ENCODE measurements at places on chromosomes 3 and 15.

- no peak for DNase-seq
These were observed 51.6 kb downstream of the PPARG start for GRCh38 chr3:12340506-12340905.

DNA sequence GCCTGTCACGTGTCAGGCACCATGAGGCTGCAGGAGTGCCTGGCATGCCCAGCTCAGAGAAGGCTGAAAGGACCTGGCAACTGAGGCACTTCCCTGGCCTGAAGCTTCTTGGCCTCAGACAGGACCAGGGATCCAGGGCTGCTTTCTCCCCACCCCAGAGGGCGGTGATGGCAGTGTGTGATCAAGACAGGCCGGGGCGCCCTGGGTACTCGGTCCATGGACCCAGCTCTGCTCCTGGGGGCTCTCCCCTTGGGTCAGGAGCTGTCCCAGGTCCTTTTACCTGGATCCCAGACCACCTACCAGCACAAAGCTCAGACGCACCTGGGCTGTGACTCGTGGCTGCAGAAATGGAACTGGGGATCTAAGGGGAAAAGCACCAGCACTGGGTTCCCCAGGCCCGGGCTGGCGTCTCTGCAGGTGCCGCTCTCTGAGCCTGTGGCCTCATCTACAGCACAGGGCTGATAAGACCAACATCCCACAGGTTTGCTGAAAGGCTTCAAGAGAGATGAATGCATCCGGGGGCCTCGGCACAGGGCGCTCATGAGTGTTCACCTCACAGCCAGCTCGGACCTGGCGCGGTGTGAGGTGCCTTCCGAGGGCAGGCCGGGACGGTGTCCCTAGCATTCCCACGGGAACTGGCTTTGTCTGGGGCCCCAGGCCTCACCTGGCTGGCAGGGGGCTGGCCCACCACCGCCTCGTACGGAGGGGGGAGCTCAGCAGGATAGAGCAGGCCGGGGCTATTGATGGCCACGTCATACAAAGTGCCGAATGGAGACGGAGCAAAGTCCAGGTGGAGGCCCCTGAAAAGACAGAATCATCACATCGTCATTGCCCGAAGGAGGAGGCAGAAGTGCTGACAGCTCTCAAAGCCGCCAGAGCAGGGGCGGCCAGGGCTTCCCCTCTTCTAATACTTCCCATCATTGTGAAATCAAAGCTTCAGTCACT, 133.6 kb downstream of the NSMCE3 start:
- DNase-seq, result no peak

- DNase-seq, result peak; percentile 74
These were observed 405.8 kb downstream of the IGSF11 start for GRCh38 chr3:118628704-118629341.

DNA sequence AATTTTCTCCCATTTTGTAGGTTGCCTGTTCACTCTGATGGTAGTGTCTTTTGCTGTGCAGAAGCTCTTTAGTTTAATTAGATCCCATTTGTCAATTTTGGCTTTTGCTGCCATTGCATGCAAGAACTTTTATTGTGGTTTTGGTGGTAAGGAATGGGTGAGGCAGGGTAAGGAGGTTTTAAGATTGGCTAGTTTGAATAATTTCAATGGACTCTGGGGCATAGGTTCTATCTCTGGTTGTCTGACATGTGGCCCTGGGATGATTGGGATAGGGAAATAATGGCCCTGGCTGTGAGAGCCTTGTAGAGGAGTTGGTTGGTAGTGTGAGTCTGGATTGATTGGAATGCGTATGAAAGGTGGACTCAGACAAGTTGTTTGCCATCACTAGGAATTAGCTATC, 38.0 kb downstream of the SEC22A start:
- DNase-seq, result no peak

GRCh38 chr15:101652786-101653430, 727 bp upstream of the TM2D3 start:
- no peak for DNase-seq

DNA sequence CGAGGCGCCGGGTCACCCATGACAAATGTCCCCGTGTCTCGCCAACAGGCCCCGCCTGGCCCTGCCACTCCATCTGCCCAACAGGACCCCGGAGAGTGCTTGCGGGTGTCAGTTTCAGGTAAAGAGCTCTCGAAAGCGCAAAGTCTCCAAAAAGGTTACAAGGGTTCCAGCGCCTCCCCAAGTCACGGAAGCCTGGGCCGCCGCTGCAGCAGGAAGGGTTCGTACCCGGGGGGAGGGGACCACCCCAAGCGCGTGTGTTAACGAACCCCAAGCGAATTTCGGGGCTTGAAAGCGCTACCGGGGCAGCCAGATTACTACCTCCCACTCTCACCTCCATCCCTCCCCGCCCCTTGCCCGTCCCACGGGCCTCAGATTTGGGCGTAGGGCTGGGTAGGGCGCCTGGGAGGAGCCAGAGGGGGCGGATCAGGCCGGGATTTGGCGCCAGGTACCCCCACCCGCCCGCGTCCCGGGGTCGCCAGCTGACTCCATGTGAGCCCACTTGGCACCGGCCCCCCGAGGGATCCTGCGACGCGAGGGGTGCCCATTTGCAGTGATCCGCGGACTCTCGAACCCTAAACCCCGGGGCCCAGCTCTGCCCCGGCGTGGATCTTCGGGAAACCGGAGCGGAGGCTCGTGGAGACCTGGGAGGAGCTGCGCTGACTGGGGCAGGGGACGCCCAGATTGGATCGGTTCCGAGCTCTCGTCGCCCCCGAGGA, 85.9 kb downstream of the NR2F2 start:
- no peak for DNase-seq

- DNase-seq, result no peak
These were observed 62.5 kb upstream of the SKOR1 start for GRCh38 chr15:67762610-67763368.

GRCh38 chr3:183381179-183381578, 47.2 kb downstream of the MCF2L2 start:
- DNase-seq, result peak; percentile 29

- DNase-seq, result no peak
These were observed 2.4 kb downstream of the GPR171 start for GRCh38 chr3:151200586-151200985.

GRCh38 chr15:70023769-70024491, 73.8 kb downstream of the TLE3 start:
- peak; percentile 61 for DNase-seq

GRCh38 chr3:52874864-52875587, 22.3 kb downstream of the STIMATE start:
- no peak for DNase-seq

- no peak for DNase-seq
These were observed 97.3 kb downstream of the CORO2B start for GRCh38 chr15:68676011-68676605.

DNA sequence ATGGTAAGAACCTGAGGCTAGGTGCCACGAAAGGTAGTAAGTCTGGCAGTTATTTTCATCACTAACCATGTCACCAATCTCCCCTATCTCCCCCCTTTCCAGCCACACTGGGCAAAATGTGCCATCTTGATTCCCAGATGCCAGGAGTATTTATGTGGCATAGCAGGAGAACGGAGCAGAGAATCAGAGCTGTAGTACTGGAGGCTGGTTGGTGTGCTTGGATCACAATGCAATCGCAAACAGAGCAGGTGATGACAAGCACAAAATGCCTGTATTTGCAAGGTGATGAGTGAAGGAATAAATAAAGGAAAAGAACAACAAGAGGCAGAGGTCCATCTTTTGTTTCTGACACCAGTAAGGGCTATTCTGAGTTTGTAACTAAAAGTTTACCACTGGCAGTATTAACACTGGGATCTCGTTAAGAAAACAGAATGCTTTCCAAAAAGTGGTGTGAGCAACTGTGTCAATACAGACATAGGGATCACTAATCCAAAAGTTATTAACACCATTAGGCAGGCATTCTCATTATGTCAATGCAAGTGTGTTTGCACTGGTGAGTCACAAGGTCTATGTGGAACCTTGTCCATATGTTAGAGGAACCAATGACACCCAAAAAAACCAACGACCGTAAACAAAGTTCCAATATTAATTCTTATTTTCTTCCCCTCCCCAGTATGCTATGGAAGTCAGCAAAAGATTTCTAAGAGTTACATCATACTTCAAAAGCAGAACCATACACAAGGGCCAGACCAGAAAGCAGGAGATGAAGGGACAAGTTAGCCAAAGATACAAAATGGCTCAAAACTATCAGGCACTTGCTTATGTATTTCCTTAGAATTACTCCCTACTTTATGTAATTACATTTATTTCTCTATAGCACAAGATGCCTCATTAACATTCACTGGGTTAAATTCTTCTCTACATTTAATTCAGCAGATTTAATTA, 556.6 kb downstream of the FOXP1 start:
- DNase-seq, result no peak

DNA sequence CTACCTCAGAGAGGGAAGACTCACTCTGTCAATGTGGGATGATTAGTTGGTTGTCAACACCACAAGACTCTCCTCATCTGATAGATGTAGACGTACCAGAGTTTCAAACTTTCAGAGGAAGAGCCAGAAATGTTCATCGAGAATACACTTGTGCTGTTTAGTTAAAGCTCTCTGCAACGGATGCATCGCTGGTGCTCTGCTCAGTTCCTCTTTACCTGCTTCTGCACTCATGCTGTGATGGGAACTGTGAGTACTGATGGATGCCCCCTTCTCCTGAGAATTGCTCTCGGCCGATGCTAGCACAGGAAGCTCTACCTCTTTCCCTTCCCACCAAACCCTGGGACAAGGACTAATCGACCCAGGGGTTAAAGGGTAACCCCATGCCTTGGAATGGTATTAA, 51.8 kb upstream of the CCDC54 start:
- DNase-seq, result no peak

- DNase-seq, result no peak
These were observed 32.2 kb upstream of the KLHL25 start for GRCh38 chr15:85826756-85827515.

DNA sequence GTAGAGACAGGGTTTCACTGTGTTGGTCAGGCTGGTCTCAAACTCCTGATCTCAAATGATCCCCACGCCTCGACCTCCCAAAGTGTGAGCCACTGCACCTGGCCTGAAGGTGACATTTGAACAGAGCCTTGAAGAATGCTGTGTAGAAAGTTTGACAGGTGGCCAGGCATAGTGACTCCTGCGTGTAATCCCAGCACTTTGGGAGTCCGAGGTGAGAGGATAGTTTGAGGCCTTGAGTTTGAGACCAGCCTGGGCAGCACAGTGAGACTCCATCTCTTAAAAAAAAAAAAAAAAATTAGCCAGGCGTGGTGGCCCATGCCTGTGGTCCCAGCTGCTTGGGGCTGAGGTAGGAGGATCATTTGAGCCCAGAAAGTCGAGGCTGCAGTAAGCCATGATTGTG, 1.5 kb downstream of the IQGAP1 start:
- DNase-seq, result no peak

DNA sequence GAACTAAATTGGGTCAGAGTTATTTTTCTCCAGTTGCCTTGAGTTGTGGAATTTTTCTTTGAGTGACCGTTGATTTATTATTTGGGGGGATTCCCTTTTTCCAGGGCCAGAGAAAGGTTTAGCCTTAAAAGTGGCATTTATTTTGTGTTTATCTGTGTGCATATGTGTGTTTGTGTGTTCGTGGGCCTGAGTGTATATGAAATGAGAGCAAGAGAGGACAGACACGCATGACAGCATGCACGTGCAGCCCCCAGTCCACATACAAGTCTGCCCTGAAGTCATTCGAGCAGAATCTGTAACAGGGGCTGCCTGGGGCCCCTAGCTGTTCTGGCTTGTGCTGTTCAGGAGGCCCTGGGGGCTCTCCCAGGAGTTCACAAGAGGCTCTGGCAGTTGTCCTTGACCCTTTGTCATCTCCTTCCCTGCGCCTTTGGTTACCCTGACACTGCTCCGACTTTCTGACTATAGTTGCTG, 18.3 kb upstream of the TRAK1 start:
- no peak for DNase-seq

DNA sequence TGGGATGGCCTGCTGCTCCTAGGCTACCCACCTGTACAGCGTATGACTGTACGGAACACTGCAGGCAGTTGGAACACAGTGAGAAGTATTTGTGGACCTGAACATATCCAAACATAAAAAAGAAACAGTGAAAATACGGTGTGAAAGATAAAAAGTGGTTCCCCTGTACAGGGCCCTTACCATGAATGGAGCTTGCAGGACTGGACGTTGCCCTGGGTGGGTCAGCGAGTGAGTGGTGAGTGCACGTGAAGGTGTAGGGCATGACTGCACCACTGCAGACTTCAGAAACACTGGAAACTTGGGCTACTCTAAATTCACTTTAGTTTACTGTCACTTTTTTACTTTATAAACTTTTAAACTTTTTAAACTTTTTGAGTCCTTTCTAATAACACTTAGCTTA, 71.2 kb upstream of the SLC6A6 start:
- no peak for DNase-seq

- DNase-seq, result no peak
These were observed 22.4 kb upstream of the SMAD6 start for GRCh38 chr15:66679657-66680108.

- DNase-seq, result no peak
These were observed 14.7 kb downstream of the SHOX2 start for GRCh38 chr3:158091531-158091930.

- no peak for DNase-seq
These were observed 435.3 kb downstream of the TUSC7 start for GRCh38 chr3:117144853-117145252.

- no peak for DNase-seq
These were observed 75.8 kb upstream of the GATA2 start for GRCh38 chr3:128568602-128569490.

DNA sequence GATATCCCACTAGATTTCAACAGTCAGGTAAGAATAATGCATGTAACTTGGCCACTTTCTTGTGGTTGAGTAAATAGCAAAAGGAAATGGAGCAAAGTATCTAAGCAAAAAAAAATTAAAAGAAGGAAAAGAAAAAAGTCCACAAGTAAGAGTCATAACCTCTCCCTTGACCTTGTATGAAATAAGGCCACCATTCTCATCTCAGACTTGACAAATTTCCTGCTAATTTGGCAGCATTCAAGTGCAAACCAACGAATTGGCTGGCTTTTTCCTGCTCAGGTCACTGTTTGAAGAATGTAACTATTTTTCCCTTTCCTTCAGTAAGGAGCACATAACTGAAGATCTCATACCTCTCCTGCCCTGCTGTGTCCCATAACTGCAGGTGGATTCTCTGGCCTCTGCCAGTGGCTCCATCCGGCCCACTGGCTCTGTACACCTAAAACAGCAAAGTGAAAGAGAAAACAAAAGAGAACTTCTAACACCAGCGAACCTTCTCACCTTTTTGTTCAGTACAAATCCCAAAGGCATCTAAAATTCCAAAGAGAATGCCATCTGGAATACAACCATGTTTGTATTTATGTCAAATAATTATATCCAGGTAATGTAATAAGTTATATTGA, 33.4 kb upstream of the RSL24D1 start:
- DNase-seq, result no peak

- no peak for DNase-seq
These were observed 36.0 kb upstream of the NR1I2 start for GRCh38 chr3:119745942-119746341.
